ENCODE measurements at places on chromosomes 4 and X. TPM values are rescaled to one million over a fixed set of nuclear protein-coding genes. Genes with fewer than 3 reads are reported as not detected.

RBM46 gene
- not detected for total RNA-seq

OCRL gene
- 18.2 TPM for total RNA-seq

CPEB2 gene
- 29.9 TPM for total RNA-seq

MAOB gene
- 19.6 TPM for total RNA-seq

BRCC3 gene
- 13.7 TPM for total RNA-seq

DRP2 gene
- total RNA-seq: 0.74 TPM

CCKAR gene
- 0.14 TPM for total RNA-seq

PDGFC gene
- 56.0 TPM for total RNA-seq

WDFY3 gene
- total RNA-seq: 116 TPM

SNCA gene
- total RNA-seq: 60.4 TPM

SLC2A9 gene
- 4.6 TPM for total RNA-seq

HTRA3 gene
- 18.6 TPM for total RNA-seq

RAB33A gene
- total RNA-seq: 2.0 TPM

GRCh38 chr4:16598597-16599206 is 299.7 kb downstream of the LDB2 start:
- no peak for DNase-seq

- no peak for DNase-seq
These were observed 34.5 kb upstream of the SLC4A4 start for GRCh38 chr4:71304289-71304850.

- DNase-seq: peak; percentile 5
These were observed 184.7 kb downstream of the TMA16 start for GRCh38 chr4:163679189-163679588.

- no peak for DNase-seq
These were observed 349.5 kb upstream of the HAND2 start for GRCh38 chr4:173879509-173879908.

GRCh38 chr4:34731070-34731469 is 1513.2 kb downstream of the ARAP2 start:
- DNase-seq: no peak

GRCh38 chr4:146437778-146438177 is 84.0 kb downstream of the SLC10A7 start:
- DNase-seq: no peak

DNA sequence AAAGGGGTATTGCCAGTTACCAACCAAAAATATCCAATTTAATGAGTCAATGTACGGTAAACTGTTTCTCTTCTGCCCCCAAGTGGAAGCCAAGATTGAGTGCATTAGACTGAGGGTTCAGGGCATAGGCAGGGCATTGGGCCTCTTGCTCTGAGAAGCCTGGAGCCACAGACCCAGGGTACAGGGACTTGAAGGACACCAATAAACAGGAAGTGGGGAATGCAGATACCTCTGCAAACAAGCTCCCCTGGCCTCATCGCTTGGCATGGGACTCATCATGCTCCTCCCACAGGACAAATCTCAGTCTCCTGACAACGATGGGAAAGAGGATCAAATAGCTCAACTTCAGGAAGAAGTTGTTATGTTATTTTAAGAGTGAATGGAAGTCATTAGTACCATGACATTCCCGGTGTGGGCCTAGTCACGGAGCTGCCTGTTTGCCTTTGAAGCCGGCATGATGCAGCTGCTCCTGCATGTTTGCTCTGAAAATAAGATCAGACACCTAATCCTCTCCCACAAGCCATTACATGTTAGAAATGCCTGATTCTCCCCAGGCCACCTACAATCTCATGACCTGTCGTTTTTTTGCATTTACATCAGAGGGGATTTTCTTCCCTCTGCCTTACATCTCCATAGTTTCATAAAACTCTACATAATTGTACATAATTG is 224.2 kb downstream of the RCHY1 start:
- DNase-seq: peak; percentile 22

DNA sequence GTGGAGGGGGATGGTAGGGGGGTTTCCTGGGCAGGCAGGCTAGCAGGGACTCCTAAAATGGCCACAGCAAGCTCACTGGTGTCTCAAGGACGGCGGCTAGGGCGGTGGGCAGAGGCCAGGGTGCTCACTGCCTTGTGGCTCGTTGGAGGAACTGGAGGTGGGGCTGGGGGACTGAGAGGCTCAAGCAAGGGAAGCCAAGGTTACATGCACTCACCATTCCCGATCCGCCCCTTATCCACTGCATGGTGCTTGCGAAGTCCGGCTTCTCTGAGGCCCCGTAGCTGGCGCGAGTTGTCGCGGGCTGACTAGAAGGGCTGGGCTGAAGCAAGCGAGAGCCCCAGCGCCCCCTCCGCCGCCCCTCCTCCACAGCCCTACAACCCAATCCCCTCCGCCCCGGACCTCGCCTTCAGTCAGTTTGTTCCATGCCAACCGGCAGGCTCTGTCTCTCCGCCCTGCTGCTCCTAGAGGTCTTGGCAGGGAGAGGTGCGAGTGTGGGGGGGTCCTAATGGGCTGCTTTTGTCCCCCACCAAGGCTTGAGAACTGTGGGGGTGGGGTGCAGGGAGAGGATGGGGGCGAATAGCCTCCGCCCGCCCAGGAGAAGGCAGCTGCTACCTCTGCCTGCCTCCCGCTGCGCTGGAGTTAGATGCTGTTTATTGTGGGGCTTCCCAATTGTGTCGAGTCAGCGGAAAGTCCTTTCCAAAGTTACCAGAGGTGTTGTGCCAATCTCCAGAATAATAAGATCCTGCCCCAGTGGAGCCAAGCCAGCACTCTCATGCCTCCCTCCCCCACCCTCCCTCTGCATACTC is at the start of gene ARHGEF9:
ARHGEF9 (minus strand) TSS at position 313 of the 806 bp plus-strand sequence; CDS start at position 244, 69 bp downstream.
- DNase-seq: peak; percentile 88

DNA sequence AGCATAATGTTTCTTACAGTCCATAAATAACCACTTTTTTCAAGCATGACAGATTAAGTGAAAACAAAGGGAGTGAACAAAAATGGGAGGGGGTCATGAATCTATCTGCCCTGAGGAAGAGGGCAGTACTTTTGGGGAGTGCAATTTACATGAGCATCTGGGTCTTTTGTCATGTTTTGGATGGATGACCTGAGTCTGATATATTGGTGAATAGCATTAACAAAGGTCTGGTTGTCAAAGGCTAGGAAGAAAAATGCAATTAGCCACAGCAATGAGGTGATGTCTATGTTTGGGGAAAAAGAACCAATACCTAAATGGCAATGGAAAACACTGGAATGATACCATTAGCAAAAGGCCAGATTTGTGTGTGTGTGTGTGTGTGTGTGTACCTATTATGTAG is 15.1 kb upstream of the MAD2L1 start:
- no peak for DNase-seq

DNA sequence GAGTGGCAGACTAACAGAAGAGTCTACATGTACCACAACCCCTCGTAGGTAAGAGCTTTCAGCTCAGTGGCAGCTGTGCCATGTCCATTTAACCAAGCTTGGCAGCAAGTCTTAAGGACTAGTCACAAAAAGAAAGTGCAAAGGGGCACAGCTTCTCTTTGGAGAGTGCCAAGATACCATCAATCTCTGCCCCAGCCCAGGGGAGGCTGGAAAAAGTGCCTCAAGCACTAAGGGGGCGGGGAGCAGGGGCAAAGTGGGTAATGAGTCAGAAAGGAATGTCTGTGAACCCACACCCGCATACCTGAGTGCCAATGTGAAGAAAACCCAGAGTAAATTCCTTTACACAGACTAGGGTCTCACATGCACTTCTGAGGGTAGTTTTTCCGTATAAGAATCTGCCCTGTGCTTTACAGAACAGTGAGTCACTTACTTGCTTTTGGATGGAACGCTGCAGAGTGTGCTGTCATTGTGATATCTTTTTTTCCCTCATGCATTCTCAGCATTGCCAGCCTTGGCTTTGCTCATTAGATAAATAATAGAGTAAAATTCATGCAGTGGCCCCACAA is 219.8 kb downstream of the ZNF674 start:
- DNase-seq: peak; percentile 40

GRCh38 chrX:68428431-68428830 is 4.9 kb downstream of the OPHN1 start:
- no peak for DNase-seq

- no peak for DNase-seq
These were observed 599.9 kb upstream of the IGFBP7 start for GRCh38 chr4:57710053-57710452.

DNA sequence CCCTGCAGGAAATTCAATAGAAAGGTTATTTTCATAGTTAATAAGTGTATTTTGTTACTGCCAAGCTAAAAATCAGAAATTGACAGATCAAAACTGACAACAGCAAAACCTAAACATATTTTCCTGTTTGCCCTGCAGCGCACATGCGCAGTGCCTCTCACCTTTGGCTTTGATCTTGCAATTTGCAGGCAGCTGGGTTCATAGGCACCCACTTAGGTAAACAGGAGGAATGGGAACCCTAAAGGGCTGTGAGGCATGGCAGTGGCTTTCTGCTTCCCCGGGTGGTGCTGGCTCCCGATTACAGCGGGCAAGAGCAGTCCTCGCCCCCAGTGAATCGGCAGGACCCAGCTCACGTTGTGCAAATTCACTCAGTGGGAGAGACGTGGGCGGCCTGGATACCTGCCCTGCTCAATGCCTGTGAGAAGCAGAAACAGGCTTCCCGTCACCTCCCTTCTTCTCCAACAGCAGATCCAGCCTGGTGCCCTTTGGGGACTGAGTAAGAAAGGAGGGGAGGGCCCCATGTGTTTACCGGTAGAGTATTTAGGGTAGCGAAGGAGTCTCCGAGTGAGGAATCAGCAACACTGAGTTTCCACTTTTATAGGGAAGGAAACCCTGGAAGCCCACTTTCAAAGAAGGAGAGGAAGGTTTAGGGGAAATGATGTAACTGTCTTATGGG is 25.7 kb downstream of the CCKAR start:
- no peak for DNase-seq

DNA sequence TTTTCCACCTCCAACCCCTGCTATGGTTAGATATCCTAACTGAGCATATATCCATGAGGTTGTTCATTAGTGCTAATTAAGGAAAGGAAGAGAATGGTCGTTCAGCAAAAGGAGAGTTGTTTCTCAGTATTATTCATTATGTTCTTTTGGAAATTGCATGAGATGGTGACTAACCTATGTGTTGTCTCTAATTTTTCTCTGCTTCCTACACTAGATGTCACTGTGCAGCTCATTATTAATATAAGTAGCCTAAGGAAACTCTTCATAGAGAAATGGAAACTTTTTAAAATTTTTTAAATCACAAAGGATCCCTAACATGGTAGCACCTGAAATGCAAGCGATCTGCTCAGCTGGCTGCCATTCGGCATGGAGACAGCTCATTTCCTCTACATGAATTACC is 67.7 kb upstream of the FAM9A start:
- DNase-seq: peak; percentile 60

DNA sequence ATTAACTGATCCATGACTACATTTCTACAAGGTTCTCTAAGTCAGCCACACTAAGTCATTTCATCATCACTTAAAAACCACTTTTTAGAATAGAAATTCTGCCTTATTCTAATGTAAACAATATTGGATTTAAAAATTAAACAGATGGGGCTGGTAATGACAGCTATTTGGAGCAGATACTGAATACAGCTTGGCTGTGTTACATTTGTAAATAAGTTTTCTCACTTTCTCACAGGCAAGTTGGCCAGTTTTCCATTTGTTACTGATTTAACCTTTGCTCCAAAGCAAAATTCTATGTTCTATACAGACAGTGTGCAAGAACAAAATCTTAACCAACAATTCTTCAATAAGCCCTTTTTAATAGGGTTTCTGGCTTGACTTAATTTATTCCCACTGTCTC is 370.7 kb downstream of the GRIA2 start:
- peak; percentile 51 for DNase-seq

GRCh38 chr4:79576429-79576753 is 168.4 kb upstream of the GK2 start:
- peak; percentile 69 for DNase-seq

DNA sequence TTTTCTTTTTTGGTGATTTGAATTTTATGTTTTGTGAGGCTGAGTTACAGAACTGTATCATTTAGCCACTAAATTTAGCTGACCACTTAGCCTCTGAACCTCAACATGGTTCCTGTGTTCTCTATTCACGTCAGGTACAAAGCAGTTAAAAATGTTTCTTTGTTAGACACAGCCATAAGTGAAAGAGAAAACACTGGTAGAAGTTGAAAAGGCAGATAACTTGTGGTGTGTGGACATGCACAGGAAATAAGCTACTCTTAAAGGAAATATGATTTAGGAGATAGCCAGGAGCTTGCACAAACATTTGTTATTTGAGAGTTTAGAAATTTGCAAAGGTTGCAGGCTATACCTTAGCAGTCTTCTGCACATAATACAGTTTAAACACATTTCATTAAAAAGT is 171.0 kb upstream of the RPS6KA3 start:
- DNase-seq: no peak

GRCh38 chr4:128854433-128854832 is 44.9 kb downstream of the JADE1 start:
- DNase-seq: no peak

GRCh38 chrX:19794690-19795089 is 92.7 kb downstream of the SH3KBP1 start:
- DNase-seq: no peak

DNA sequence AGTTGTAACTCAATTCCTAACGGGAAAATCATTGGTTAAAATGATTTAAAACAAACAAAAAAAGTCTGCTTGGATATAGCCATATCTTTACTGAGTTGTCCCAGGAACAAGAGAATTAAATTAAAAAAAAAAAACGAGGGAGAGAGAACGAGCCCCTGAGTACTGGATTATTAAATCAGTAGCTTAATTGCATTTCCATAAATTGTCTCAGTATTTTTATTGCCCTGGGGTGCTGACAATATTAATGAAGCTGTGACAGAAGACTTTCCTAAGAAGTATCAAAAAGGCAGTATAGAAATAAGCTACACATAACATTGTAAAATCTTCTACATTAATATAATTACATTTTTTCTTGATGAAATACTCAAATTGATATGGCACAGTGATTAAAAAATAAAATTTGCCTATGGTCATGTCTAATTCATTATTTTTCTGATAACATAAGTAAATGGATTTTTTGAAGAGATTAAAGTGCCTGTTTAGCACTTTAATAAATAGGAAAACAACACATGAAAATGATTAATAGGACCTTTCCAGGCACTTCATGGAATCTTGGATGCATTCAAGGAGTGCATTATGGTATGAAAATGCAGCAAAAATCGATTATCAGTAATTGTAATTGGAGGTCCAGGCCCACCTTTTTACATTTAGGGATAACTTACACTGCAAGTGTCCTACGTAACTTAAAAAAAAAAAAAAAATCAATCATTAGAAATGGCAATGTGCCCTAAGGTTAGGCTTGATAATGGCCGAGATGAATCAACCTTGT is 2233.4 kb downstream of the ARAP2 start:
- DNase-seq: no peak

DNA sequence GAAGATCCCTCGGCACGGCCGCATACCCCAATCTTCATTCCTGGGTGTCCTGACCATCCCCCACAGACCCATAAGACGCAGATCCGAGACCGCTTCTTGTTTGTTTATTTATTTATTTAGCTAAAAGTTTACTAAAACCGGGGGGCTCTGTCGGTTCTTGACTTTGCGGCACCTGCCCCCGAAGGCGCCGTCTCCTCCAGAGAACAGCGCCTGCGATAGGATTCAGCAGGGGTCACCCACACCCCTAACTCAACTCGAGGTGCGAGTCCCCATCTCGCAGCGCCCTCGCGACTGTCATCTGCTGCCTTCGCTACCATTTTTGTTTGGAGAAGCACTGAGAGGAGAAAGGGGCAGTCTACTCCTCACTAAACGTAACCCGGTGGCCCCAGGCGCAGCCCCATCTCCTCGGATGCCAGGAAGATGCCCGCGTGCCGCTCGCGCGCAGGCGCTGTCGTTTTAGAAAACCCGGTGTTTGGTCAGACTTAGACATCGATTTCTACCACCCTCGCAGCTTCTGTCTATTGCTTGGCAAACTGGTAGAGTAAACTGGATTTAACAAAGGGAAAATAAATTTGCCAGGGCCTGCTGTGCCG is 18.9 kb upstream of the GPR101 start:
- no peak for DNase-seq
